ENCODE measurements at places on chromosomes 2 and 18.

DNA sequence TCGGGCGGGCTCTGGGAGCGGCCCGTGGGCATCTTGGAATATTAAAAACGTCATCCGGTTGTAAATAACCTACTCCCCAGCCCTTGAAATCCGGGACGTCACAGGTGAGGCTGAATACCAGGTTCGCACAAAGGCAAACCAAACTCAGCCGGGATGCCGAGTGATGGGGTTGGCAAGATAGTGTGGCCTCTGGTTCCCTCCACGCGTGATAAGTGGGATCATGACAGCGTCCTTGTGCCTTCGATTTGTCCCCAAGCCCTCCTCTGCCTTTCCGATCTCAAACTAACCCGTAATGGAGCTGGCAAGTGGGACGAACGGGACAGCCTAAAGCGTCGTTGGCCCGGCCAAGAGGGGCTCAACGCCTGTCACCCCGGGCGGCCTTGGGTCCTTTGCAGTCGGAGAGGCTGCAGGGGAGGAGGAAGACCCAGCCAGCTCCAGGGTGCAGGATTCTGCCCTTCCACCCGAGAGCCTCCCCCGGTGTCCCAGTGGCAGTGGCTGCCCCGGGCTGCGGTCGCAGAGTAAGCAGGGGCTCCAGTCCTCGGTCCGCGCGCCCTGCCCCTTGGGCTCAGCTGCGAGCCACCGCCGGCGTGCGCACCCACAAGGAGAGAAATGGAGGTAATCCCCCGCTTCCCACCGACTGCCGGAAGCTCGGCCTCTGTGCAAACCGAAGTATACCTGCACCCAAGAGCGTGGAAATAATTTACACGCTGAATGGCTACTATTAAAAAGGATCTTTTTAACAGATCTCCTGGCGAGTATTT is 13.4 kb upstream of the PAX3 start:
- peaks cover 12% of the 10 kb centered on the region for H3K4me1 ChIP-seq
- H3K27ac ChIP-seq = no peak overlapping the region
- no peak for DNase-seq
- no peaks in the 10 kb centered on the region for H3K36me3 ChIP-seq

GRCh38 chr2:85237849-85238565 is 89.8 kb downstream of the TGOLN2 start:
- no peaks in the 10 kb centered on the region for H3K36me3 ChIP-seq
- no peaks in the 10 kb centered on the region for H3K27me3 ChIP-seq
- no peak overlapping the region for H3K4me3 ChIP-seq
- DNase-seq = no peak
- H3K4me1 ChIP-seq = peaks cover 23% of the 10 kb centered on the region

DNA sequence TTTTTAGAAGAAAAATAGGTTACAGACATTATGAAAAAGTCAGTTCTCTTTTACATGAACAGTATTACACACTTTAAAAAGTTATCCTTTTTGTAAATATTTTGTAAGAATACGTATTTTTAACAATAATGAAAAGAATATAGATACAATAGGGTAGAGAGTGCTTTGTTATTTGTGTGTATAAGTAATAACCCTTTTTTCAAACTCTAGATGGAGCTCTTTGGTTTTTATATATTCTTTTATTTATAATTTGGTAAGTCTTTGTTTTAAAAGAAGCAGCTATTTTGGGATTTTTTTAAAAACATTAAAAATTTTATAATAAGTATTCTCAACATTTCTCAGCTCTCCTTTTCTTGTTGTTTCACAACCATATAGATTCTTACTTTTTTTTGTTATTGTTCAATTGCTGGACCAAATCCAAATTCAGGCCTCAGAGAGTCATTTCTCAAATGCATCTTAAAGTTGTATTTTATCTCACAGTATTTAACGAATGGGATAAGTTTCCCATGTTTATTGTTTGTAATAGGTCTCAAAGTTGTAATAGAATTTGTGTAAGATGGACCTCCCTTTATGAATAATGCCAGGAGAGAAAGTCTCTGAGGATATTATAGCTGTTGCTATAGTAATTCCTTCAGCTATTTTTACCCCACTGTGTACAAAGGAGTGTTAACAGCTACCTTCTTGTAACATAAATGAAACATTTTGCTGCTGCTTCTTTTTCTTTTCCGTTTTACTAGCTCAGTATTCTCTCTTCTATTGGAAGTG is 46.4 kb downstream of the ACYP2 start:
- no peaks in the 10 kb centered on the region for H3K4me1 ChIP-seq
- H3K4me3 ChIP-seq = no peak overlapping the region
- no peaks in the 10 kb centered on the region for H3K36me3 ChIP-seq

DNA sequence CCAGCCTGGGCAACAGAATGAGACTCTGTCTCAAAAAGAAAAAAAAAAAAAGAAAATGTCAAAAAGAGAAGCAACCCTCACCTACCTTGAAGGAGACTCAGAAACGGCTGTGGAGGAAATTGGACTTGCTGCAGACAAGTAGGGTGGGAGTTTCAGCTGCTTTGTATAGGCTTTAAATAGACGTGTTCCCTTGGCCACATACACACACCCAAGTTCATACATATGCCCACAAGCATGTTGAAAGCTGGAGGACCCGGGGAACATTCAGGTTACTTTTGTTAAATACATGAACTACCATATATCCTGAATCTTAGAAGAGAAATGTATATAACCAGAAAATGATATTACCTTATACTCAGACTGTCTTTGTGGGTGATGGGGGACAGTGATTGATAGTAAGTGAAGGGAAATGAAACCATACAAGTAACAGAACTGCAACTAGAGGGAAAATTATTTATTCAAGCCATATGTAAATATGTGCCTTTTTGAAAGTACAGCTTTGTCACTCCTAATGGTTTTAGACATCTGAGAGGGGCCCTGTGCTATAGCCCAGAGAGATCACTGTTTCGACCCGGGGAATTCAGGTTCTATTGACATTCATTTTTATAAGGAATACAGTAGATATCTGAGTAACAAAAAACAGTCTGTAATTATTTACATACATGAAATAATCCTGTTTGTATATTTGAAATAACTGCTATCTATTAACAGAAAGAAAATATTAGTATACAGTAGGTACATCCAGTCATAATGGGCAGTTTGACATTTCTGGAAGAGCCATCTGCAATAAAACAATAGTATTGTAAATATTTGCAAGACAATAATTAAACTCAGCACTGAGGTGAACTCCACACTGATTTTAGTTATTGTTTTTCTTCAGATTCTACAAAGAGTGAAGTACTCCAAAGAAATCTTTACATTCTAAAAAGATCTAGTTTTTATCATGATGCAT is 48.0 kb upstream of the TGIF1 start:
- no peaks in the 10 kb centered on the region for H3K4me1 ChIP-seq
- no peak for DNase-seq

DNA sequence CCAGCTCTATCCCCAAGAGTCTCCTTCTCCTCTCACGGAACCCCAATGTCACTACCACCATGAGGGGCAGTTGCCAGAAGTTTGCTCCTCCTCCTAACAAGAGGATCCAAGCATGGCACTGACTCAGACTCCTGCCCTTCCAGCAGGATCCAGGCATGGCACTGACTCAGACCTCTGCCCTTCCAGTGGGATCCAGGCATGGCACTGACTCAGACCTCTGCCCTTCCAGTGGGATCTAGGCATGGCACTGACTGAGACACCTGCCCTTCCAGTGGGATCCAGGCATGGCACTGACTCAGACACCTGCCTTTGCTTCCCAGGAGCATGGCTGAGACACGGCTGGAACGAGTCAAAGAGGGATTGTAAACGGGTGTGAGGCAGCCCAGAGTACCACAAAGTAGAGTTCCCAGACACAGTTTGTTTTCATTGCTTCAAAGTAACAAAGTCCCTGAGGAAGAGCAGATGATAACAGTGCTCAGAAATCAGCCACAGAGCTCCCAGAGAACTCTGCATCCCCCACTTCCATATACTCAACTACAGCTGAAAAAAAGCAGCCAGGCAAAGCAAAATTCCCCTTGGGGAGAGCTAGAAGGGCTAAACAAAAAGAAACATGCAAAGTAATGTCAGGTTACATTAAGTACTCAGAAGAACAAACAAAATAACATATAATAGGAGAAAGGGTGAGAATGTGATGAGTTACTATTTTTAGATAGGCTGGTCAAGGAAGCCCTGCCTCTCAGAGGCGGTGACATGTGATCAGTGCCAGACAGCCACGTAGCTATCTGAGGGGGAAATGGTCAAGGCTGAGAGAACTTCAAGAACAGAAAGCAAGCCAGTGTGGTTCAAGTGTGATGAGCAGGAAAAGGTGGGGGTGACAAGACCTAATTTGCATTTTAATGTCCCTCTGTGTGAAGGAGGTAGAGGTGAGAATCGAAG is 3.0 kb downstream of the BUB1 start:
- H3K27me3 ChIP-seq = no peaks in the 10 kb centered on the region
- no peak for DNase-seq
- no peak overlapping the region for H3K27ac ChIP-seq

DNA sequence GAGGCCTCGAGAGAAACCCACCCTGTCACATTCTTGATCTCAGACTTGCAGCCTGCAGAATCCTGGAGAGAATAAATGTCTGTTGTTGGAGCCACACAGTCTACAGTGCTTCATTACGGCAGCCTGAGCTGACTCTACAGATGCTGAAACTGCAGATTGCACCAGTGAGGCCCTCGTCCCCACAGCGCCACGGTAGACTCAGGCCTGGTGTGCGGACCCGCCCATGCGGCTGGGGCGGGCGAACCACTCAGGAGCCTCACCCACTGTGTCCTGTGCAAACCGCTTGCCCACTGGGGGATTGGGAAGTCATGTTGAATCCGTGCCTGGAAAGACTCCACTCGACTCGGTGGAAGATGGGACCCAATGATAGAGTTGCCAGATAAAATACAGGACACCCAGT is 125.2 kb upstream of the COPS8 start:
- no peak for DNase-seq
- H3K4me1 ChIP-seq = no peaks in the 10 kb centered on the region
- no peaks in the 10 kb centered on the region for H3K27me3 ChIP-seq
- no peak overlapping the region for H3K4me3 ChIP-seq

DNA sequence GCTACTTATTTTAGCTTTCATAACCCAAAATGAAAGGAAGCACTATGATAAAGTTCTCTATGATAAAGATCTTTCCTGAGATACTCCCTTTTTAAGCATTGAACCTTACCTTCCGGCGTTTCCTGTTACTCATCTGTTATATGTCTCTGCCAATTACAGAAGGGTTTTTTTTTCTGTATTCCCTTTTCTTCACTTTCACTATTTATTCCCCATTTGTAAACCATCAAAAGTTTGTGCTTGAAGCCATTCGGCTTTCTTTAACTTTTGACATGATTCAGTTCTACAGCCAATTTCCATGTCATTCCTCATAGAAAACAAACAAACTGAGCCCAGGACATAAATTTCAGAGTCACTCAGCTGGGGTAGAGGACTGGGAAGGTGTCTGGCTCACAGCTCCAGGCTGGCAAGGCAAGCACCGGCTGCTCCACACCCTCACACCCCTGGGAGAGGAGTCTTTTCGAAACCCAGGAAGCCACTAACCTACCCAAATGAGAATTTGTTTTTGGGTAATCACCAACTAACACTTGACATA is 429.4 kb upstream of the TRIB2 start:
- no peak overlapping the region for H3K4me3 ChIP-seq
- H3K36me3 ChIP-seq = no peaks in the 10 kb centered on the region
- no peak overlapping the region for H3K27ac ChIP-seq
- H3K27me3 ChIP-seq = no peaks in the 10 kb centered on the region
- H3K4me1 ChIP-seq = peaks cover 18% of the 10 kb centered on the region

GRCh38 chr2:46601328-46601963 is 122.1 kb downstream of the TMEM247 start:
- H3K27ac ChIP-seq = no peak overlapping the region
- no peaks in the 10 kb centered on the region for H3K4me1 ChIP-seq
- no peaks in the 10 kb centered on the region for H3K27me3 ChIP-seq
- DNase-seq = no peak
- H3K36me3 ChIP-seq = no peaks in the 10 kb centered on the region
